ENCODE measurements at places on chromosomes 11 and 22.
A peak's percentile ranks its signal among the peaks of the same experiment; 100 is the strongest.

- no peak for DNase-seq
Observed at GRCh38 chr11:30244265-30244664, 13.5 kb downstream of the FSHB start.

- no peak for DNase-seq
Observed at GRCh38 chr11:81112718-81113117, 1620.9 kb downstream of the FAM181B start.

DNA sequence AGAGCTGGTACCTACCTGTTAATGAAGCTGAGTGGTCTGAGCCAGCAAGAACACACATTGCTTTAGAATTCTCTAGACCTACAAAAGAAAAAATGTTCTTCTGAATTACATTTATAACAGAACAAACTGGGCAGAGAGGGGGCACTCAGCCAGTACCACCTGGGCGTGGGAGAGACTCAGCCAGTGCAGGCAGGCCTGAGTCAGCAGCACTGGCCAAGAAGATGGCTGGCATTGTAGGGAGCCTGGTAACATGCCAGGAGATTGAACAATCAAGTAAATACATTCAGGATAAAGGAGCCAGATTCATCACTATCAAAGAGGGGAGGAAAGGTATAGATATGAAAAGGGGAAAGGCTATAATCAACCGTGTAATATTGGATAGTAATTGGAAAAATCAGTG lies 19.9 kb downstream of the SERGEF start:
- DNase-seq, result no peak

DNA sequence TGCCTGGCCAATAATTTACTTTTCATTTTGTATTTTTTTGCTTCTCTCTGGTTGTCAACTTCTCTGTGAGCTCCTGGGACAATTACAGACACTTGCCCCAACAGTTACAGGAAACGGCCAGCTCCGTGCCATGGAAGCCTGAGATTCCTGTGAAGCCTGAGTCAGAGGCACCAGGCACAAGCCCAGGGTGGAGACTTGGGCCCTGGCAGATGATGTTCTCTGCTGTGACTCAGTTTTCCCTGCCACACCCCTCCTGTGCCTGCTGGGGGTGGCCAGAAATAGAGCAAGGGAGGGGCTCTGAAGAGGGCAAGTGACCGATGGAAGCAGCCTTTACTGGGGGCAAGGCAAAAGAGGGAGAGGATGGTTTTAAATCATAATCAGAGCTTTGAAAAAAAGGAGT lies 4.9 kb downstream of the ATP5MGL start:
- DNase-seq, result no peak

DNA sequence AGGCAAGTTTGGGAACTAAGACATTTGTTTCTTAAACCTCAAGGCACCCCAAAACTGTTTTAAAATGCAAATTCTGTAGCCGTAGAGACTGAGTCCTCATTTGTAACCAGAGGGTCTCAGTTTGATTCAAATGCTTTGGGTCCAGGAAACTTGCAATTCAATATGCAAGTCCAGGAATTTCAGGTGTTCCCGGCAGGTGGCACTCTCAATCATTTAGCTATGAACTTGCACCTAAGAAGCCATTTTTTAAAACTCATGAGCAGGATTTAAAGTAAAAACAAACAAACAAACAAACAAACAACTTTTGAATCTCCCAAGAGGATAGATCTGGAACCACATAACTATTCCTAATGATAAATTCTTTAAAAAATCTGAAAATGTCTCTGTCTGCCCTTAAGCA lies 8.7 kb upstream of the ABTB2 start:
- DNase-seq, result no peak

DNA sequence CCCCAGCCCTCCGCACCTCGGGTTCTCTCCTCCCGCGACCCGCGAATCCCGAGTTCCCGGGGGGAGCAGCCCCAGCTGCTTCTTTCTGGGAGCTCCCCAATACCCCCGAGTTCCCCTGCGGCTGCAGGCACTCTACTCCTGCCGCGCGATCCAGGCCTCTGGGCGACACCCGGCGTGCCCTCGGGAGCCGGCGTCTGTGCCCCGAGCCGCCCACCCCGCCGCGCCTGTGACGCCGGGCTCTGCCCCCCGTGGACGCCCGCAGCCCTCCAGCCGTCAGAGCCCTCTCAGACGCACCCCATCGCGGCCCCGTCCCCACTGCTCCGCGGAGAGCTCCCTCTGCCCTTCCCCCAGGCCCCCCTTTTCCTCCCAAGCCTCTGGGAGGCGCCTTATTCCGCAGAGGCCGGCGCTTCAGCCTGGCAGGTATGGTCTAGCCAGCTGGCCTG lies 422 bp downstream of the GLB1L2 start:
- no peak for DNase-seq

GRCh38 chr22:46592390-46592872 lies 27.8 kb upstream of the GRAMD4 start:
- peak; percentile 58 for DNase-seq

DNA sequence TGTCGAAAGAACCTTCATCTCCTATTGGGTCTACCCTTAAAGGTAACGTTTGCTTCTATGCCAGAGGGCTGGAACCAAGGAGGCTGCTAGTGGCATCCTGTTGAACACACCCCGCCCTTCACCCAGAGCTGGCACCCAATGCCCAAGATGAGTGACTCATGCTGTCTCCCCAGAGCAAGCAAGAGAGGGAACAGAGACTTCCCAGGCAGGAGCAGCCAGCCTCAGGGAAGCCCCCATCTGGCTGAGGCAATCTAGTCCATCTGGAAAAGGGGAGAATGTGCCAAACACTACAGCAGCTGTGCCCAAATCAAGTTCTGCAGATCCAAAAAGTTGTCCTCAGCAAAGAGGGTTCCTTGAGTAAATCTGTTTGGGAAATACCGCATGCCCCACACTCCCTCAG lies 91.9 kb upstream of the TP53I11 start:
- DNase-seq, result no peak

DNA sequence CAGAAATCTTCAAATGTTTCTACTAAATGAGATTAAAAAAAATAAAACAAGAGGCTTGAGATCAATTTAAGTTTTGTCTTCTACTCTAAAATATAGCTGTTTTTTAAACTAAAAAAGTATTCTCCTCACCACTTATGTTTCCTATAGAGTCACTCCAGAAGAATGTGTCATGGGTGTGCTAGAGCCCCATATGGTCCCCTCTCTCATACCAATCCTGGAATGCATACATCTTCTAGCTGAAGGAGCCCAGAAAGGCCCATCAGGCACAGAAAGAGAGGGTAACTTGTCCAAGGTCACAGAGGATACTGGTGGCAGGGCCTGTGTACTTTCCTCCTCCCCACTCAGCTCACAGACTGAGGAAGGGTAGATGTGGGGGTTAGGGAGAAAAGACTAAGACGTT lies 34.4 kb downstream of the RELT start:
- DNase-seq, result no peak

- no peak for DNase-seq
Observed at GRCh38 chr22:50245214-50246072, 620 bp upstream of the TUBGCP6 start.

DNA sequence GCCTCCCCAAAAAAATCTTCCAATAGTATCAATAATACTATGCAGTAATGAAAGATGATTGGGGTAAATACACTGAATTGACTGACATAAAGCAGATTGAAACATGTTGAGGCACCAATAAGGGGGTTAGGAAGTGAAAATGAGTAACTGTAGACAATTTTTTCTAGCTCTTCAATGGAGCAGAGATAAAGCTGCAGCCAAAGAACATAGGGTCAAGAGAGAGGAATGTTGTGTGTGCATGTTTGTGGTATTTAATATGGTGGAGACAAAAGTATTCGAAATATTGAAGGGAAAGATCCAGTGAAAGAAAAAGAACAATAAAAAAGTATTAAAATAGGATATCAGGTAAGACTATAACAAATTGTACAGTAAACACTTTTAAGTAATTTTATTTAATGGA lies 450.0 kb upstream of the CCDC179 start:
- DNase-seq, result no peak

GRCh38 chr11:2913019-2913431 lies 16.2 kb downstream of the PHLDA2 start:
- DNase-seq, result no peak

DNA sequence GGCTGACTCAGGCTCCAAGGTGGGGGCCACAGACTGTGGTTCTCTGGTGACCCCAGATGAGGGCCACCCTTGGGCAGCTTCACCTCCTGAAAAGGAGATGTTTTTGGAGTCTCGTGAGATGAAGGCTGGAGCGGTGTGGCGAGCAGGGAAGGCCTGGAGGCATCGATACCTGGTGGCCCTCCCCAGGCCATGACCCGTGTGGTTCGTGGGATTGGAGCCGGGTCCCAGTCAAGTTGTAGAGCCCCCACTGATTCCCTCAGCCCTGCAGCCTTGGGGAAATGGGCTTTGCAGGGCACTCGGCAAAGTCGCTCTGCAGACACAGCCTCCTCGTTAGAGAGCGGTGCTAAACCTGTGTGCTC lies 1083.4 kb downstream of the BRD1 start:
- DNase-seq, result no peak

DNA sequence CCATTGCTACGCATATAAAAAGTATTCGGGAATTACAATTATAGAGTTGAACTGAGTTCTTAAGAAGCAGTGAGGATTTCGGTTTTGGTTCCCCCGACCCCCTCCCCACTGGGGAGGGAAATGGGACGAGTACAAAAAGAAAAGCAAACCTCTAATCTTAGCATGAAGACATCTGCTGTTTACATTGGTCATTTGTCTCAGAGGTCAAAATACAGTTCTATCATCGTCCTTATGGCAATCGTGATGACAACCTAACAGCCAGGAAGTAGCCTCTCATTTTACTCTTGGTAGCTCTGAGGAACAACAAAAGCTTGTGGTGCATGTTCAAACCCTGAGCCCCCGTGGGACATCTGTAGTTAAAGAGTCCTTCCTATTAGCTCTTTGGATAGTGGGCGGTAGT lies 3.2 kb upstream of the PRSS23 start:
- DNase-seq, result no peak

GRCh38 chr11:13769188-13769587 lies 100.7 kb downstream of the FAR1 start:
- no peak for DNase-seq

DNA sequence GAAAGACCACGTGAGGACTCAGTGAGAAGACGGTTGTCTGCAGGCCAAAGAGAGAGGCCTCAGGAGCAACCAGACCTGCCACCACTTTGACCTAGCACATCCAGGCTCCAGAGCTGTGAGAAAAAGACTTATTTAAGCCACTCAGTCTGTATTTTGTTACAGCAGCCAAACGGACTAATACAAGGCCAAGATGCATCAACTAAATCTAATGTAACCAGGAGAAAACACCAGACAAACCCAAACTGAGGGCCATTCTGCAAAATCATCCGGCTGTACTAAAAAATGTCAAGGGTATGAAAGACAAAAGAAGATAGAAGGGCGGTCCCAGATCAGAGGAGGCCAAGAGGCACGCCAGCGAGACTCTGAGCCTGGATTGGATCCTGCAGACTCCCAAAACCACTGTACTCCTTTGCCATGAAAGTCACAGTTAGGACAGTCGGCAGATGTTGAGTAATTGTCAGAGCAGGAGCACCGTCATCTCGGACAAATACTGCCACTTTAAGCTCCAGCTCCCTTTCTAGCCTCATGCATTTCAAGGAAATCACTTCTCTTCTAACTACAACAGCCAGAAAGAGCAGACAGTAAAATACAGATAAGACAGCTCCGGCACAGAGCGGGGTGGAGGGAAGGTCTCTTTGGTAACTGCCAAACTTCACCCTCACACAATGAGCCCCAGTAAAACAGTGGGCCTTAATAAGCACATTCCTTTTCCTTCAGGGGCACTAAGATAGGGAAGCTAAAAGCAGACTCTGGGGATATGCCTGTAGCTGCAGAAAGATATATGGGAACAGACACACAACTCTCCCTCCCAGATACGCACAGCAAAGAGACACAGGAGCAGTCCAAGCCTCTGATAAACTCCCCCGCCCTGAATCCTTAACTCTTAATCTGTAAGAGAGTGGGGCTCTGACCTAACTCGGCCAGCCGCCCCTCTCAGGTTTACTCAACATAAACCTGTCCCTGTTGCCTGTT lies 3.5 kb upstream of the ZP1 start:
- DNase-seq, result no peak

DNA sequence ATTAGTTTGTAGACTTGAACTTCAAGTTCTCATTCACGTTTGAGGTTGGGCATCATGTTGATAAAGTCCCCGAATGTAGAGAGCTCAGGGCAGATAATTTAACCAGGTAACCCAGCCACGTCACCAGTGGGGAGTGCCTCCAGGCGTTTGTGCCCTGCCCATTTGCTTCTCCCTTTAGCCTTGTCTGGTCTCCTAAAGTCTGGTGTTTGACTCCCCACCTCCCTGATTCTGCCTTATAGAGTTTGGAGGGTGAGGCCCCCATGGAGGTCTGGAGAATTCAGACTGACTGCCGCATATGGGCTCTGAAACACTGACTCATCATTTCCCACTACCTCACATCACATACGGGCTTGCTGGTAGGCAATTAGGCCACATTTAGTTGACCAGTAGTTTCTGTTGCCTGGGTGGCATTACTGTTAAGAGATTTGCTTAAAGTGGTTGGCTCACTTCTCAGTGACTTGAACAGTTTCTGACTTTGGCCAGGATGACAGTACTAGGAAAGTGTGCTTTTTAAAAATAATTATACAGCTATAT lies 99.3 kb upstream of the GAL start:
- no peak for DNase-seq

DNA sequence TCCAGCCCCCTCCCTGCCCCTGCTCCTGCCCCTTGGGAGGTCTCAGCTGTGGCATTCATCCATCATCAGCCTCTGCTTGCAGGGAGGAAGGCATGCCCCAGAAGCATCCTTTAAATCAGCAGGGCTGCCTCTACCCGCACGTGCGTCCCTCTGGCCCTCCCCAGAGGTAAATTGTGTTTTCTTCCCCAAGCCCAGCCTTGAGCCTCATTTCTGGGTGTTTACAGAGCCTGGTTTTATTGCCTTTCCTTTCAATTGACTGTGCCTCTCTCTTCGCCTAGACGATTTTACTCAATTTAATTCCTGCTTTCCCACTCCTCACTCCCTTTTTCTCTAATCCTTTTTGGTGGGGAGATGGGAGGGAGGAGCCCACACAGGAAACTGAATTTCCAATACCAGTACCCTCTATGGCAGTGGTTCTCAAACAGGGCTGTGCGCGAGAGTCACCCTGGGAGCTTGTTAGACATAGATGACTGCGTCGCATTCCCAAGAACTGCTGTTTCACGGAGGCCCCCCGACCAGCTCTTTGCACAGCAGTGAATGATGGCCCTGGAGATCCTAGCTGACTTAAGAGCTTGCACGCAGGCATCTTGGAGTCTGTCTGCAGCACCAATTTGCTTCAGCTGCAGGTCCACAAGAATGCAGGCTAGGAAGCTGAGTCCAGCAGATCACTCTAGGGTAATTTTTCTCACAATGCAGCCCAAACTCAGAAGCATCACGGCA lies 15.1 kb upstream of the OAF start:
- DNase-seq, result no peak

All from bone marrow (tissue), 2 donors.